ENCODE measurements at places on chromosomes 7 and 10.

DNA sequence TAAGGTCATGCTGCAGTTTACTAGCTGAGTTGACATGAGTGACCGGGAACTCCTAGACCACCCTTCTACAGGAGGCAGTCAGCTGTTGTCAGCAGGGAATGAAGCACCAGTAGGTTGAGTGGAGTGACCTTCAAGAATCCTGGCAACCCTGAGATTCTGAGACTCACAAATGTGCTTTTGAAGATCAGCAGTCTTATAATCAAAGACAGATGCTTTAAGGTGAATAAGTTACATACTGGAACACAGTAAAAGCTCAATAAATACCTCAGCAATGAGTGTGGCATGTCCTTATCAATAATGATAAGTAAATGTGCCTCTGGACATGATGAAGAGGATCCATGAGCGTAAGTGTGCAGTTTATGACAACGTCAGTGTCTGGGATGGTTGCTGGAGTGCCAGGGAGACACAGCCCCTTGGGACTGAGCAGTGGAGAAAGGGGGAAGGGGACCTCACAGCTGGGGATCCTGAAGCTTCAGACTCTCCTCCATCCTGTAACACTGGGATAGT, 11.9 kb upstream of the OR6V1 start:
- no peak for DNase-seq

DNA sequence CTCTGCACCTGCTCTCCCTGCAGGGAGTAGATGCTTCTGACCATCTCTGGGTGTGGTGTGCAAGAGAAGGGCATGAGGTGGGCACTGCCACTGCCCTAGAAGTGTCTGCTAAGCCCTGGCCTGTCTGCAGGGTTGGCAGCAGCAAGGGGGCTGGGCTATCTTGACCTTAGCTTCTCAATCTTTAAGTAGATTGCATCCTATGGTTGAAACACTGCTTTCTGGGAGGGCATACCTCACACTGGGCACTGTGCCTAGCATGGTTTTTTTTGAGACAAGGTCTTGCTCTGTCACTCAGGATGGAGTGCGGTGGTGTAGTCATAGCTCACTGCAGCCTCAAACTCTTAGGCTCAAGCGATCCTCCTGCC, 54.9 kb downstream of the CLIP2 start:
- DNase-seq, result no peak

- no peak for DNase-seq
These were observed 25.9 kb downstream of the FRG2B start for GRCh38 chr10:133600657-133601056.

GRCh38 chr10:61795551-61795950, 105.9 kb upstream of the ARID5B start:
- DNase-seq, result no peak

GRCh38 chr10:123442901-123443300, 223.3 kb upstream of the GPR26 start:
- no peak for DNase-seq

DNA sequence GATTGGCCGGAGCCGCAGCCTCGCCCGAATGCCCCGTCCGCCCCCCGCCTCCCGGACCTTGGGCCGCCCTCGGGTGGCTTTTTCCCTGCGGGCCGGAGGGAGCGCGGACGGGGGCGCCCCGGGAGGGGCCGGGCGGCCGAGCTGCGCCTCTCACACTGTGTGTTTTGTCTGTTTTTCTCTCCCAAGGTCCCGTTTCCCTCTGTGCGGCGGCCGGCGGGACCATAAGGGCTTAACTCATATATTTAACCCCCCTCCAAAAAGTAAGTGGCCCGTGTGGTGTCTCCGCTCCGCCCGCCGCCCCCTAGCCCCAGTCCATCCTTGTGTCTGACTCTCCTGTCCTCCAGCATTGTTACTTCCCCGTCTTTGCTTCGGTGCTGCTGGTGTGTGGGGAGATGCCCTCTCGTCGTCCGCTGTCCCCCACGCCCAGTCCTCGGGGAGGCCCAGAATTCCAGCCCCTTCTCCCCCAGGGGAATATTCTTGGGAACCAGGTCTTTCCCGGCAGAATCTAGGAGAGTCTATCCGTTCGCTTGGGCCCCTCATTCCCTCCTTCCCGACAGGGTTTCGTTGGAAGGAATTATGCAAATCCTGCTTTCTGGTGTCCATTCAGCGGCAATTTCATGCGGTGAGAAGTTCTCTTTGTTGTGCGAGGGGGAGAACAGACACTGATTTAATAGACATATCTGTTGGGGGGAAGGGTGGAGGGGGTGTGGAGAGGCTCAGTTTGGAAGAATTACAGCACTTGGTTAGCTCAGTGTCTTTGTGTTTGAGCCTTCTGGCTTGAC, 1.3 kb downstream of the LCOR start:
- DNase-seq, result peak; percentile 22

- no peak for DNase-seq
These were observed 8.9 kb upstream of the PNLIP start for GRCh38 chr10:116536810-116537209.

GRCh38 chr7:50423860-50424259, 26.3 kb downstream of the FIGNL1 start:
- DNase-seq, result no peak

GRCh38 chr7:84482476-84482875, 287.9 kb upstream of the SEMA3A start:
- DNase-seq, result no peak

DNA sequence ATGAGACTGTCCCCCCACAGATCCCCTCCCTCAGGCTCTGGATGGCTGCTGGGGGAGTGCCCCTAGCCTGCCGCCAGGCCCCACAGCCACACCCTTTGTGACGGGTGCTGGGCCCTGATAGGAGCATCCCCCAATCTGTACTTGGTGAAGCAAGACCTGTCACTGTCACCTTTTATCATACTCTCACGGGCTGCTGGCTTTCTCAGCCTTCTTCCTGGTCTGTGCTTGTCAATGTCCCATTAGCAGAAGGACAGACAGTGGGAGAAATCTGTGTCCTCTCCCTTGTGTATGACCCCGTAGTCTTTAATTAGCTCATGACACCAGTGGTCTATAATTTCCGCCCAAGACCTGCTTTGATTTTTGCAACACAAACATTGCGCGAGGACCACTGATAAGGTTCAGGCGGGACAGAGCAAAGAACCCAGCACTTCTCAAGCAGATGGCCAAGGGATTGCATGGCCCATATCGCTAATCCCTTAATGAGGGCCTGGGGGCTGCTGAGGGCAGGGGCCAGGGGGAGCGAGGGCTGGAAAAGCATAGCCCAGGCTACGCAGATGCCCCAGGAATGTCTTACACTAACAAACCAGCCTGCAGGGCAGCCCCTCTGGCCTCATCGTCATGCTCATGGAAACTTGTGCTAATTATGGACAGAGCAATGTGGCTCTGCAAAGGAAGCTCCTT, 127.8 kb downstream of the PTPN20 start:
- no peak for DNase-seq

DNA sequence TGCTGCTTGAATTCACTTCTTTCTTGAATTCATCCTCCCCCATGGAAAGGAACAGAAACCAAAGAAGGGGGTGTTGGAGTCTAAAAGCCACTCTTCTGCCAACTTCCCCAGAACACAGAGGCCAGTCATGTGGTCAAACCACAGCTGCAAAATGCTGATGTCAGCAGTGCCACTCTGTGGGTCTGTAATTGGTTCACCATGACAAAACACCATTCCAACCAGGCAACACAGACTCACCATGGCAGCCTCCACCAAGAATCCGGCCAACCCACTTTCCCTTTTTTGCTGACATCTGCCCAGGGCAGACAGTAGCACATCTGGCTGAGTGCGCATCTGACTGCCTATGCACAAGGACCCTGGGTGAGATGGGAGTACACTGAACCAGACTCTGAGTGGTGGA, 16.8 kb downstream of the OSBPL3 start:
- DNase-seq, result peak; percentile 67

GRCh38 chr7:45089341-45089891, 647 bp upstream of the NACAD start:
- peak; percentile 77 for DNase-seq

DNA sequence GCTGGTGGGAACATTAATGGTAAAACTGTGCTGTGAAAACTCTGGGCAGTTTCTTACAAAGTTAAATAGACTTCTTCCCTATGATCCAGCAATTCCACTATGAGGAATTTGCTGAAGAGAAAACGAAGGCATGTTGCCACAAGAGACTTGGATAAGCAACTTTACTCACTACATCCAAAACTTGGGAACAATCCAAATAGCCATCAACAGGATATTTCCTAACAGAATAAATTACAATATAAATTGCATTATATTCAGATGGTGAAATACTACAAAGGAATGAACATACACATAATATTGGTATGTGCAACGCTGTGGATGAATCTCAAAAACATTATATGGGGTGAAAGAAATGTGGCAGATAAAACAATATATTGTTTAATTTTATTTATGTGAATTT, 21.4 kb upstream of the MKI67 start:
- no peak for DNase-seq

DNA sequence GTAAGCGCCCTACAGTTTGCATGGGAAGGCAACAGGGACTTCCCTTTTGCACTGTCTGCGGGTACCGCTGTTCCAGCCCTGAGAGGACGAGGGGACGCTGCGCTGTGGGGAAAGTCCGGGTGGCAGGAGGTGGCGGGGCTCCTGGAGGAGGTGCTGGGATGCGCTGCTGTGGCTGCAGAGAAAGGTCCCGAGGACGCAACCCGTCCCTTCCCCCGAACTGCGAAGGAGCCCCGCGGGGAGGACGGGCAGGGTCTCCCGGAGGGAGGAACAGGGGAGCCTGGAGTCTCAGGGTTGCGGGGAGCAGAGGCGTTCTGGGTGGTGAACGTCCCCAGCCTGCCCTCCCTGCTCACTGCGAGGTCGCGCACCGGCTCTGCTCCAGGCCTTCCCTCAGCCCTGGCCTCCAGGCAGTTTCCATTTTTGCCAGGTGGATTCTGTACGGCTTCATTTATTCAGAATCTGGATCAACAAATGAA, 91.6 kb downstream of the CXCL12 start:
- no peak for DNase-seq

GRCh38 chr7:17030559-17030958, 148.8 kb upstream of the AGR3 start:
- no peak for DNase-seq

DNA sequence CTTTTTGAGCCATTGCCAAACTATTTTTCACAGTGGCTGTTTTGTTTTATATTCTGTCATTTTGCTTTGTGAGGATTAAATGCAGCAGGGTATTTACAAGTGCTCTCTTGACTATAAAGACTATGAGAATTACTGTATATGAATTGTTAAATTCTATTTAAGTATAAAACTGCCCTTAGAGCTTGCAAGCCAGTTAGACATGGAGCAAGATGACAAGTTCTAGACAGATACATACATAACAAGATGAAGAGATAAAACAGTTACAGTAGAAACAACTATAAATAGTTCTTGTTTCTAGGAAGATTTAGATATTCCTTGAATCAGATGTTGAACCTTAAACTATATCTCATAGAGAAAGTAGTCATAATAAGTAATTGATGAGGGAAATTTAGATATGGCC, 60.6 kb downstream of the DNAH11 start:
- DNase-seq, result no peak

DNA sequence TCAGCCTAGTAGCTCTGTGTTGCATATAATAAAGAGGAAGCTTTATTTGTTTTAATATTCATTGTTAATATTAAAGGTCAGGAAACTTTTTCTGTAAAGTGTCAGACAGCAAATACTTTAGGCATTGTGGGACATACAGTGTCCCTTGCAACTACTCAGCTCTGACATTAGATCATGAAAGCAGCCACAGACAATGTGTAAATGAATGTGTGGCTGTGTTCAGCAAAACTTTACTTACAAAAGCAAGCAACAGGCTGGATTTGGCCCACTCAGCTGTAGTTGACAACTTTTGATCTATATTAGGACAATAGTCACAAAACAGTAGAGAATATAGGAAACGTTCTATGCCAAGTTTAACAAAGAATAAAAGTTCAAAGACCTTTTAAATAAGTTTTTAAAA, 173.3 kb downstream of the RNLS start:
- no peak for DNase-seq

DNA sequence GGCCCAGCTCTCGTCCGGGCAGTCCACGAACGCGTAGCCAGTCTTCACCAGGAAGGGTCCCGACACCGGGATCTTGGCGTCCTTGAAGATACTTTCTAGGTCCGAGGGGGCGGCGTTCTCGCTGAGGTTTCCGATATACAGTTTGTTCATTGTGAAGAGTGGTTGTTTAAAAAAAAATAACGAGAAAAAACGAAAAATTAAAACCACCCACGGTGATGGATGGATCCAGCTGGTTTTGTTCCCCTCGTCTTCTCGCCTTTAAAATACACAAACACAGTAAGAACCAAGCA, 385 bp downstream of the IGF2BP3 start:
- DNase-seq, result no peak

GRCh38 chr7:25613912-25614311, 385.6 kb upstream of the NPVF start:
- DNase-seq, result no peak

GRCh38 chr7:27997188-27997707, 183.3 kb downstream of the JAZF1 start:
- DNase-seq, result no peak

GRCh38 chr10:7159928-7160327, 250.9 kb downstream of the SFMBT2 start:
- DNase-seq, result no peak

- DNase-seq, result no peak
These were observed 44.3 kb downstream of the INSYN2A start for GRCh38 chr10:127151981-127152699.
